Hindlimb muscle (tissue), 1 donor: ENCODE measurements at places on chromosomes 2 and 18. TPM values are rescaled to one million over a fixed set of nuclear protein-coding genes. Genes with fewer than 3 reads are reported as not detected.

KCNJ13 gene
- 0.26 TPM for polyA plus RNA-seq

DPY30 gene
- 43.9 TPM for polyA plus RNA-seq

UGT1A5 gene
- not detected for polyA plus RNA-seq

TRABD2A gene
- polyA plus RNA-seq = 0.52 TPM

CACNB4 gene
- 6.4 TPM for polyA plus RNA-seq

IL36G gene
- polyA plus RNA-seq = not detected

TMEM178A gene
- polyA plus RNA-seq = 15.2 TPM

PHOSPHO2 gene
- 4.1 TPM for polyA plus RNA-seq

GPR45 gene
- polyA plus RNA-seq = not detected

SP9 gene
- polyA plus RNA-seq = 0.23 TPM

CNDP1 gene
- 0.31 TPM for polyA plus RNA-seq

MTCL1 gene
- polyA plus RNA-seq = 26.1 TPM

GRCh38 chr2:16152071-16152927 lies 211.9 kb downstream of the MYCN start:
- DNase-seq = no peak

DNA sequence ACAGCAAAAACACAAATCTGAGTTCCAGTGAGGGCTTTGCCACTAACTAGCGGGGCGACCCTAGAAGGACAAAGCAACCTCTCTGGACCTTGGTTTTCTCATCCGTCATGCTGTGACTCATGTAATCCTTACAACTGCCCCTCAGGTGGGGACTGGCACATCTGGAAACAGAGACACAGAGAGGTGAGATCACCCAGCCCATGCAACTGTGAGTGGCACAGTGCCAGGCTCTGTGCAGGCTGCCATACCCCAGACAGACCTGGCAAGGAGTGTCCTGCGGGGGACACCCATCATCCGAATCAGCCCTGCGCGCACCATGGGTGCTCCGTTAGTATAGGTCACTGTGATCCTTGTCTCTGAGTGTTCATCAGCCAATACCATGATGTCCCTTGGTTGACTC lies 198.3 kb downstream of the SMAD7 start:
- DNase-seq = no peak

DNA sequence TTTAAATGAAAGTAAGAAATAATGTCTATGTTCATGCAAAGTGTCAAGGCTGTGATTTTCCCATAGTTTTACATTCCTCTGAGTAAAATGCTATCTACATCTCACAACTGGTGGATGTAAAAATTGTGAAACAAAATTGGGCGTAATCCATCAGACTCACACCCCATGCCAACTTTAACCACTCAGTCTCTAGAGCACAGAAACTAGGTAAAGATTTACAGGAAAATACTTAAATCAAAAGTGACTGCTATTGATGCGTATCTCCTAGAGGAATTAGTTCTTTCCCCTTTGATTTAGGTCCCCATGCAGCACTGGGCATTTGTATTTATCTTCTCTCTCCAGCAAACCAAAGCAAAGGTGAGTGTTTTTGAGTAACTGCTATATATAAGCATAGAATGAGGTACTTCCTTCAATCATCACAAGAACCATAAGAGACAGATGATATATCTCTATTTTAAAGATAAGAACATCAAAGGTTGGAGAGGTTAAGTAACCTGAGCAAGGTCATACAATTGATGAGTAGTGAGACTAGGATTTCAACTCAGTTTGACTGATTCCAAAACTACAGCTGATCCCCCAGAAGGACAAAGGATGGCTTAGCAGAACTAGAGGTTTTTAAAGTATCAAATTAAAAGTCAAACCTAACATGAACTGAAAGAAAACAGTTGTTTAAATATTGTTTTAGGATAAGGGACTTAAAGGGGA lies 594.0 kb upstream of the ACVR2A start:
- DNase-seq = no peak

GRCh38 chr2:182807319-182807718 lies 59.1 kb downstream of the FRZB start:
- DNase-seq = no peak

- no peak for DNase-seq
Measured at GRCh38 chr2:74841641-74842040, 7.7 kb downstream of the HK2 start.

- DNase-seq = no peak
Measured at GRCh38 chr2:130795431-130795830, 40.1 kb downstream of the AMER3 start.

- no peak for DNase-seq
Measured at GRCh38 chr18:68848242-68848641, 50.4 kb downstream of the CCDC102B start.

DNA sequence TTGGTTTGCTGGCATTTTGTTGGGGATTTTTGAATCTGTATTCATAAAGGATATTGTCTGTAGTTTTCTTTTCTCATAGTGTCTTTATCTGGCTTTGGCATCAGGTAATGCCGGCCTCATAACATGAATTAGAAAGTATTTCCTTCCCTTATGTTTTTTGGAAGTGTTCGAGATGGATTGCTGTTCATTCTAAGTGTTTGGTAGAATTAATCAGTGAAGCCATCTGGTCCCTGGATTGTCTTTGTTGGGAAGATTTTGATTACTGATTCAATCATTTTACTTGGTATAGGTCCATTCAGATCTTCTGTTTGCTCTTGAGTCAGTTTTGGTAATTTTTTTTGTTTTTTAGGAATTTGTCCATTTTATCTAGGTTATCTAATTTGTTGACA lies 22.3 kb downstream of the KIAA1328 start:
- DNase-seq = no peak

GRCh38 chr2:3492951-3493614 lies 26.2 kb downstream of the ADI1 start:
- no peak for DNase-seq

GRCh38 chr2:85255456-85255812 lies 72.4 kb downstream of the TGOLN2 start:
- DNase-seq = no peak

GRCh38 chr2:75800456-75800855 lies 89.7 kb upstream of the GCFC2 start:
- no peak for DNase-seq

GRCh38 chr2:205177546-205177945 lies 504.8 kb upstream of the NRP2 start:
- DNase-seq = no peak

GRCh38 chr2:60118061-60118460 lies 435.4 kb downstream of the BCL11A start:
- no peak for DNase-seq

DNA sequence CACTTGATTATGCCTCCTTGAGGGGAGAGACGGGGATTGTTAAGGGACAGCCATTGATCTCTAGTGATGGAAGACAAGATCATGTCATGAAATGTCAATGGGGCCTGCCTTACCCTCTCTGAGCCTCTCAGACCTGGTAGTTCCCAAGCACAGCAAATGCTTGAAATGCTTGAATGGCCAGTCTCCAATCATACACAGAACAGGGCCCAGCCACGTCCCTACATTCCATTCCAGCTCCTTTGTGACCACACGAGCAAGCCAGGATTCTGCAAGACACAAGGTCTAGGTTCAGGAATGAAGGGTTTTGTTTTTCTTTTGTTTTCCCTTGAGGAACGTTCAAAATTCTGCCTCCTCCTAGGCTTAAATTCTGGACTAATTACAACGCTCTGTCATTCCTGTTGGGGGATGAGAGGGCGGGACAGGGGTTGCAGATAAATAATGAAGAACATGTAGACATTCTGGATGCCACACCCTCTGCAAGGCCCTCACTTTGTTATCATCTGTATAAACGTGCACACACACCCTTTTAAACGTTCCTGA lies 98.1 kb upstream of the YPEL5 start:
- no peak for DNase-seq

DNA sequence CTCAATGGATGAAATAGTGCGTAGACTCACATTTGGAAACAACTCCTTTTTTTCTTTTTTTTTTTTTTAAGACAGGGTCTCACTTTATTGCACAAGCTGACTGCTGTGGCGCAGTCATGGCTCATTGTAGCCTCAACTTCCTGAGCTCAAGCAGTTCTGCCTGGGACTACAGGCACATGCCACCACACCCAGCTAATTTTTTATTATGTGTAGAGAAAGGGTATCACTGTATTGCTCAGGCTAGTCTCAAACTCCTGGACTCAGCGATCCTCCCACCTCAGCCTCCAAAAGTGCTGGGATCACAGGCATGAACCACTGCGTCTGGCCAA lies 17.4 kb downstream of the HAT1 start:
- no peak for DNase-seq

DNA sequence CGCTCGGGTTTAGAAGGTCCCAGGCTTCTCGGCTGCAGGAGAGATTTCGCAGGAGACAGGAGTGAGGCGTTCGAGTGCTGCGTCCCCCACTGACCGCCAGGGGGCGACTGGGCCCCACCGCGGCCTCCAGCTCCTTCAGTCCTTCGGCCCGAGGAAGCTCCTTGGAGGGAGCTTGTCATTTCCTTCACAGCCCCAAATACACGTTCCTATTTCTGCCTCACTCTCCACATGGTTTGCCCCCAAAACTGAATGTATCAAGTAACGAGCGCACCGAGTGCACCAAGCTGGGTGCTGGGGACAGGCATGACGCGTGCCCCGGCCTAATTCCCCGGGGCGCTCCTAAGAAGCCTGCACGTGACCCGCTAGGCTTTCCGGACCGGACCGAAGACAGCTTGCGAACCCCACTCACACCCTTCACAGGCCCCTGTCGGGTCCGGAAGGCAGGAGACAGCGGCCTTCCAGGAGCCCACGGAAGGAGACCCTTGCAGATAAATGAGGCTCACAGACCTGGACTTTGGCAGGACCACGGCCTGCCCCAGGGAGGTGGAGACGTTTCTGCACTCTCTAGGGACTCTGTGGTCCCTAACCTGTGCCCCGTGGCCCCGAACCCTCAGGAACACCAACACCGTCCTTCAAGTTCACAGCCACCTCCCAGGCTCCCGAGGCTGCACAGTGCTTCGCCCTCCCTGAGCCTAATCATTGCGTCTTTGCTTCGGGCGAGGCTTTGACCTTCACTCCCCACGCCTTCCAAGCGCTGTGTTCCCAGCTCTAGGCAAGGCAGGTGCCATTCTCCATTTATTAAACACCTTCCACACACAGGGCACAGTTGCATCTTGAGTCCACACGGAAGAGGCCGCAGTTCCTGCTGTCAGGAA lies 13.0 kb upstream of the FAHD2A start:
- DNase-seq = peak; percentile 56

- DNase-seq = no peak
Measured at GRCh38 chr2:183242937-183243336, 118.7 kb downstream of the NUP35 start.

- DNase-seq = no peak
Measured at GRCh38 chr2:42361728-42362283, 789 bp upstream of the COX7A2L start.

DNA sequence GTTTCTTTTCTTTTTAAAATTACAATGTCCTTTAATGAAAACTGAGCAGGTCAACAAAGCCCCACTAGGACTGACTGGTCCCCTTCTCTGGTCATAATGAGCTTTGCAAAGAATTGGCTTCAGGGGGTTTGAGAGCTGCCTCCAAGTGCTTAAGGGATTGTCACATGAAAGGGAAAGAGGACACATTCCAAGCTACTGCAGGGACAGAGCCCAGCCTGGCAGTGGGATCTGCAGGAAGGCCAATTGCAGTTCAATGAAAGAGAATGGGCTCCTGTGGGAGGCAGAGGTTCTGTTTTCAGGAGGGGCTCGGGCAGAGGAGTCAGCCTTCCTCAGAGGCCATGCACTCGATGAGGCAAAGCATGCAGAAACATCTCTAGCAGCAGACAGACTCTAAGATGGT lies 84.1 kb upstream of the ACKR3 start:
- no peak for DNase-seq

DNA sequence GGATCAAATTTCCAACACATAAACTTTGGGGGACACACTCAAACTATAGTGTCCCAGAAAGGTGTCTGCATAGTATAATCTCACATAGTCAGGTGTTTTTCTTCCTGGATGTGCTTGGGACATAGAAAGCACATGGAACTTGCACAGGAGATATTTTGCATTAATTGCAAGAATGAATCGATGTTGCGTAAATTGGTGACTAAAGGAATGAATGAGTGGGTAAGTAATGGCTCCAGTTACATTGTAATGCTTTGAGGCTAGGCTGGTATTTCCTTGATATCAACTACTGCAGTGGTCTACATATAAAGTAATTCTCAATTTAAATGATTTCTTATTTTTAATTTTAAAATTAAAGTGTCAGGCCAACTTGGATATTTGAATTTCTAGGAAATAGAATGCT lies 53.4 kb downstream of the SH3RF3 start:
- DNase-seq = no peak

DNA sequence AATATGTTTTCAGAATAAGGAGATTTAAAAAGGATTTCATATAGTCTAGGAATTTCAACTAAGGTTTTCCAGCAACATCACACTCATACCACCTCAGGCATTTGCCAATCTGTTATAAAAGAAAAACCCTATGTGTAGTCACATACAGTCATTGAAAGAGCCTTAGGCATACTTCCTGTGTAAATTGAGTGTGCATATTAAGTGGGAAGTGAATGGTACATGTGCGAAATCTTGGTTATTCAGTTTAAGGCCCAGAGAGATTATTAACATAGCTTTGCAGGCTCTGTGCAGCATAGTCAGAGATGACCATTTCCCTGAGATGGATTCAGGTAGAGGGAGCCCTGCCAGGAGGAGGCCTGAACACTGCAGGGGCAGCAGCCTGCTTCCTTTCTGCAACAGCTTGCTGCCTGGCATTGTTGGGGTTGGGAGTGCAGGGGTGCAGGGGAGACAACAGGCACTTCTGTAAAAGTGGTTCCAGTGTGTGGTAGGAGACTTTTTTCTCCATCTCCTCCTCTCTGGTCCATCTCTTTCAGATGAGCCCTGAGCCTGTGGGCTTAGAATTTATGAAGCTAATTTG lies 100.1 kb upstream of the OSR1 start:
- no peak for DNase-seq

GRCh38 chr18:39843546-39843945 lies 2111.5 kb upstream of the PIK3C3 start:
- no peak for DNase-seq

- no peak for DNase-seq
Measured at GRCh38 chr2:238096311-238097011, 3.7 kb upstream of the ESPNL start.

GRCh38 chr2:27839022-27839618 lies 51.1 kb downstream of the RBKS start:
- DNase-seq = no peak

- no peak for DNase-seq
Measured at GRCh38 chr2:10169053-10169578, 46.6 kb downstream of the RRM2 start.

DNA sequence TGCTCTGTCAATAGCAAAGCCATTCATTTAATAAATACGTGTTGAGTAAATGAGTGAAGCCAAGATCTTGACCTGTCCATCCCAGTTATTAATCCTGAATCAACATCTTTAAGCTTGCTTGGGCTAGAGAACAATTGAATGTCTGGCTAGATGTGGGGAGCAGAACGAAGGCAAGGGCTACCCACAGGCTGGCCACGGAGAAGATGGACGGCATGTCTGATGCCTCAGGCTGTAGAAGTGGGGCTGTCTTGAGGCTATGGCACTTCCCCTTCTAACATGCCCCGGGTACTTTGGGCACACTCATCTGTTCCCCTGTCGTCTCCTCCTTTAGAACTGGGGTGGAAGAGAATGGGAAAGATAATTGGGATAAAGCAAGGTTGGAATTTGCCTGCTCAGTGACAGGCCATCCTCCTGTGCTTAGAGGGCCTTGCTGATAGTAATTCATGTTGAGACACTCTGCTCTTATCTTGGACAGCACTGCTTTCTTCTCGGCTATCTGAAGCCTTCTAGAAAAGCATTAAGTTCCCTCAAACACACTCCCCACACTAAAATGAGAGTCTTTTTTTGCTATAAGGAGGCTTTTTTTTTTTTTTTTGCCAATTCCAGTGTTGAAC lies 225.7 kb downstream of the MREG start:
- no peak for DNase-seq
